ENCODE measurements at places on chromosomes 2 and 18.
A peak's percentile ranks its signal among the peaks of the same experiment; 100 is the strongest.

- no peak for DNase-seq
These were observed 62.8 kb downstream of the EFEMP1 start for GRCh38 chr2:55860832-55861231.

GRCh38 chr2:74002505-74003421 is 18.1 kb downstream of the TET3 start:
- DNase-seq = peak; percentile 88

DNA sequence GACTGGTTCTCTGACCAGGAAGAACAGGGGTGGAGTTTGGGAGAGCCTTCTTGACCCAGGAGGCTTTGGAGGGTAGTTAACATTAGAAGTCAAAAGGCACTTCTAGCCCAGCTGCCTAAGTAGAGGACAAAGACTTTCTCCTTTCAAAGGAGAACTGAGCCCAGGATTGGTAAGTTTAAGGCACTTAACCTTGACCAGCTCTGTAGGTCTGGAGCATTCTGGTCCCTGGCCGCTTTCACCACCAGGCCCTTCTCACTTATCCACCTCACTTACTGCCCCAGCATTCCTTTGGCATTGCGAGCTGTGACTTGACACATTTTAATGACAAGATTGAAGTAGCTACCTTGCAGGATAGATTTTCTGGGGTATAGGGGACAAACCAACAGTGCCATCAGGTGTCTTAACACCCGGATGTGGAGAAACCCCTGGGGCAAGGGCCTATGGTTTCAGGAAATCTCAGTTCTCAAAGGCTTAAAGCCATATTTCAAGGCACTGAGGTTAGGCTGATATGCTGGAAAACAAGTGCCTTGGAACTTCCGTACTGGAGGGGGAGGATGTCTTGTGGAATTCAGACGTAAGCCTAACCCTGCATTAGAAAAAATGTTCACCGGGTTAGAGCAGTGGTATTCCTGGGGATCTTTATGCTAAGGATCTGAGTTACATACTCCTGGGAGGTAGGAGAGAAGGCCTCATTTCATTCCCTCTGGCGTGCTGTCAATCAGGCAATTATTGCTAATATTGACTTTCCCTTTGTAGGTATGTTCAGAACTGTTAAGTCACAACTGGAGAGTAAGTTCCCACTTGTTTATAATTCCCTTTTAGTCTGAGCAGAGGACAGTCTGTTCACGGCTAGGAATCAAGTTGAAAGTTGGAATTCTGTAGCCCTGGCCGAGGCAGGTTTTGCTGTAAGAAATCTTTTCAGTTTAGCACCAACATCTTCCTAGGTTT is 4.3 kb downstream of the C2orf68 start:
- no peak for DNase-seq

GRCh38 chr18:9697121-9697520 is 11.0 kb upstream of the RAB31 start:
- DNase-seq = peak; percentile 81

DNA sequence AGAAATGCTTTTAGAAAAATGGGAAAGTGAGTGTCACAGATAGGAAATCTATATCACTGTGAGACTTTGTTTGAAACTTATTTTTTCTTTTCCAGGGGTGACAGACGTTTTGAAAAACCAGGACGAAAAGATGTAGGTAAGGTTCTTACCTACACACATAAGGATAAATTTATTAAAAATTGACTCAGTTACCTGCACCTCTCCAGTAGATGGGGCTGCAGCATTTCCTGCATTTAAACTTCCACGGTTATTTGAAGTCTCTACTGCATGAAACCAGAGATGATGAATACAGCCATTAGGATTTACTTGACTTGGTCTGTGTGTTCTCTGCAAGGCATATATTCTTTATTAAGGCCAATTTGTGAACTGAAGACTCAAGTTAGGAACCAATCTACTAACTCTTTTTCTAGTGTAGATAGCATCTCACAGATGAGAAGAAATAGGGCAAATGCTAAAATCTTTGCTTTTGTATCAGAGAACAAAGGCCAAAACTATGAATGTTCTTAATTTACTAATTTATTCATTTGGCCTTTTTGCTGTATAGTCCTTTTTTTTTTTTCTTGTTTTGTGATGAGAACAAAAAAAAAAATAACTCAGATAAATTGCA is 15.0 kb downstream of the KCNJ13 start:
- no peak for DNase-seq

- no peak for DNase-seq
These were observed 191.2 kb downstream of the BCL2 start for GRCh38 chr18:63128237-63128974.

DNA sequence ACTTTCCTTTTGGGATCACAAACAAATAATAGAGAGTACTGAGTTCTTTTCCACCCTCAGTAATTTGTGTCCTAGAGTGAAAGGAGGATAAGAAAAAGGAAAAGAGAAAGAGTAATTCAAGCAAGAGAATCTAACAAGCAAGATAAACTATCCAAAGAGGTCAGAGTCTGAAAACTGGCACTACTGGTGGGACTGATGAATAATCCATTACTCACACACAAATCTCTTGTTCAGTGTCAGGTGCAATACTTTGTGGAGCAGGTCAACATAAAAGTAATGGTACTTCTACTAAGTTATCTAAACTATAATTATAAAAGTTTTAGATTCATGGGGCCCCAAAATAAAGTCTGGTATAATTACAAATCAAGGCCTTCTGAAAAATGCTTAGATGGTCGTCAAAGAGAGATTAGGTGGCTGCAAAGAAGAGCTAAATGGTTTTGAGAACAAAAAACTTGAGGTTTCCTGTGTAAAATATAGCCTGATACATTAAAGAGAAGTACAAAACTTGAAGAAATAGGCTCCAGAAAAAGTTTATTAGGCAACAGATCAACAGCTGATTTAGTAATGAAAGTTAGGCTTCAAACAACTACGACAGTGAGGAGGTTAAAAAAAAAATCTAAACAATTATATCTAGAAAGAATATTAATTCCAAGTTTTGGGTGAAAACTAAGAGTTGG is 109.4 kb downstream of the BAZ2B start:
- no peak for DNase-seq

DNA sequence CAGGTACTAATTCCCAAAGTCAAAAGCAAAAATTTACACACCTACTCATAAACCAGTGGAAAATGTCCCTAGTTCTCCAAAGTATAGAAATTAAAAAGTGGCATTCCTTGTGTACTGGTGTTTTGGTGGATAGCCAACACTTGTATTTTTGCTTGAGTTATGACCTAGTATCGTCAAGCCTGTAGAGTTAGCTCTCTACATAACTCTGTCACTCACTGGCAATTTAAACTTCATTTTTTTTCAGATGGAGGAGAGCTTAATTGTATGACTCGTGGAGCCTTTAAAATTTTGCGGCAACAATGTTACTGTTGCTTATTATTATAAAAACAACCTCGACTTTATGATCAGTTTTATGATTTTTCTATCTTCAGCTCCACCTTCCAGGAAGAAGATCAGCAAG is 58.7 kb downstream of the ITGB6 start:
- no peak for DNase-seq

DNA sequence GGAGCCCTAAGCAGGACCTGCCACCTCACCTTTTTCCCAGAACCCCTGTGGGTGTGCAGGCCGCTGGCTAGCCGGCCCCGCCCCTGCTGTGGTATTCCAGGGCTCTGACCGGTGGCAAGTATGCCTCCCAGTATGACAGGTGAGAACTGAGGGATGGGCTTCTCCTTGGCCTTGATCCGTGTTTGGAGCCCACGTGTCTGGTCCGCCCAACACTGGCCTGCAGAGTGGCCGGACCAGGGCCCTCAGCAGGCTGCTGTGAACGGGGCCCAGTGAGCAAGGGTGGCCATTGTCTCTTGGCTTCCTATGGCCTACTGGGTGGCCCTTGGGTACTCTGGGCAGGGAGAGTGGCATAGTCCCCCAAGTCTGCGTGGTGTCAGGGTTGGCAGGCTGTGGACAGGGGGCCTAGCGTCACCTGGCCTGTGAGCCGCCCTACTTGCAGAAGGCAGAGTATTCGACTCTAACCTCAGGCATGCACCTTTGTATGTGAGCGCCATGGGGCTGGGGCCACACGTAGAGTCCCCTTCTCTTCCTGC is 1.8 kb downstream of the RNPEPL1 start:
- DNase-seq = no peak

DNA sequence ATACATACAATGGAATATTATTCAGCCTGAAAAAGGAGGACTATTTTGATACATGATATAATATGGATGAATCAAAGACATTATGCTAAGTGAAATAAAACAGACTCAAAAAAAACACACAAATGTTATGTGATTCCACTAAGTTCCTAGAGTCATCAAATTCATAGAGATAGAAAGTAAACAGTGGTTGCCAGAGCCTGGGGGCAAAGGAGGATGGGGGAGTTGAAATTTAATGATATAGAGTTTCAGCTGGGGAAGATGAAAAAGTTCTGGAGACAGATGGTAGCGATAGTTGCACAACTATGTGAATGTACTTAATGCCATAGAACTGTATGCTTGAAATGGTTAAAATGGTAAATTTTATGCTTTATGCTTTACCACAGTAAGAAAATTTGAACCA is 119.7 kb downstream of the METTL4 start:
- no peak for DNase-seq

DNA sequence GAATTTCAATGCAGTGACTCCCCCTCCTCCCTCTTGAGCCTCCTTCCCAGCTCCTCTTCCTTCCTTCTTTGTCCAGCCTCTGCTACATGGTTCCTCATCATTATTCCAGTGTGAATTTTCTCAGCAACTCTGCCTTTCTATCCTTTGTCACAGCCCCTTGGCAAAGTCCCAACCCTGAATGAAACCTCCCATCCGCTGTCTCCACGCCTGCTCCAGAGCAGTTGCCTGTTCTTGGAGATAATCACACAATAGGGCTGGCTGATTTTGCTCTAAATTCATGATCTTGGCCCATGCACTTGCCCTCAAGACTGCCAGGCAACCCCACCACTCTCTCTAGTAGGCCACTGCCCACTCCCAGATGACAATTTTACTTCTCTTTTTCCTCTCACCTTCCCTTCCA is 61.4 kb downstream of the BCL2L11 start:
- peak; percentile 40 for DNase-seq

DNA sequence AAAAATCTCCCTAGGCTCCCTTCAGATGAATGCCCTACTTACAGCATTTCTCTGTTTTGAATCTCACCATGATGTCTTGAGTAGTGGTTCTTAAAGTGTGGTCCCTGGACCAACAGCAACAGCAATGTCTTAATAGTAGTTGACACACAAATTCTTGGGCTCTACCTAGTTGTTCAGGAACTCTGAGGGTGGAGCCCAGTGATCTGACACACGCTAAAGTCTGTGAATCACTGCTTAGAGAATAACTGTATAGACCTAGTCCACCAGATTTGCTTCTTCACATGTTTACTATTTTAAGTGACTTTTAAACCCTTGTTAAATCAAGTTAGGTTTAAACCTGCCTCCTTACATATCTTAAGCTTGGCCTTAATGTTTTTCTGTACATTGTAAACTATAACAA is 47.6 kb upstream of the ARHGAP15 start:
- no peak for DNase-seq

- DNase-seq = no peak
These were observed 20.9 kb upstream of the DNMT3A start for GRCh38 chr2:25362434-25363145.

DNA sequence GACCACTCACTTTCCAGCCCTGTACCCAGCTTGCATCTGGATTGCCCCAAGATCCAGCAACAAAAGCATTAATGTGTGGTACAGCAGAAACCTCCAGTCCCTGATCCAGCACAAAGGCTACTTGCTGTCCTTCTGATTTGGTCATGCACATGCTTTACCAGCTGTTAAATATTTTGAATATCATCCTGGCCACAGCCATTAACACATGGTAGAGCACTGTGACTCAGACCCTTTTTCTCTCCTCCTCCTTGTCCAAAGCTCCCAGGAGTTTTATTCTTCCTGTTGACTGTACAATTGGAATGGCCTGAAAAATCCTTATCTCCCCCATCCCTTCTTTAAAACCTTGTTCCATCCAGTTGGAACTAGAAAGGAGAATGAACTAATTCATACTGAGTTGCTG is 419.7 kb upstream of the TNP1 start:
- DNase-seq = no peak

DNA sequence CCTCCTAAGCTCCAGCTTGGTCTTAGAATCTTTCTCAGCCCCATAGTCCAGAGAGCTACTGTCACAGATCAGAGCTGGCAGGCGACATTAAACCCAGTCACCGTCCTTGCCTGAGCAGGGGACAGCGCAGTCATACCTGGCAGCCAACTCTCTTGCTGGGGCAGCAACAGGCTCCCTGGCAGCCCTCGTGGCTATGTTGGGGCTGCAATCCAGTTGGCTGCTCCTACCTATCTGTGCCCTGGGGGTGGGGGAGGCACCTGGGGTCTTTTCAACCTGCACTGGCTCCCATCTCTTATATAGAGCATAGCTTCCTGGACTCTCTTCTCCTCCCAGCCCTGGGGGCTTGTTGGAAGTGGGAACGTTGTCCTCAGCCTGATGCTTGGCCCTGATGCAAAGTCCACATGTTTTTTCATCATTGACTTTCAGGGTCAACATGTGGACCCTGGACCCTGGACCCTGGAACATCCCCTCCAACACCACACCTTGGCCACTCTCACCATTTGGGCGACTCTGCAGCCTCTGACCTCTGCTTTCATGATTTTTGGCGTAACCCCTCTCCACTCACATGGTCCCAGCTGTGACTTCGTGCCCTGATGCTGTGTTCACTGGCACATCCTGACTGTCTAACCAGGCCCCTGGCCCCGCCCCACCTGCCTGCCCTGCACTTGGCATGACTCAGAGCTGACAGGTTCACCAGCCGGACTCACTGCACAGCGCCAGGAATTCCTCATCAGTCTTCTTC is 45.6 kb downstream of the ATOH8 start:
- no peak for DNase-seq

DNA sequence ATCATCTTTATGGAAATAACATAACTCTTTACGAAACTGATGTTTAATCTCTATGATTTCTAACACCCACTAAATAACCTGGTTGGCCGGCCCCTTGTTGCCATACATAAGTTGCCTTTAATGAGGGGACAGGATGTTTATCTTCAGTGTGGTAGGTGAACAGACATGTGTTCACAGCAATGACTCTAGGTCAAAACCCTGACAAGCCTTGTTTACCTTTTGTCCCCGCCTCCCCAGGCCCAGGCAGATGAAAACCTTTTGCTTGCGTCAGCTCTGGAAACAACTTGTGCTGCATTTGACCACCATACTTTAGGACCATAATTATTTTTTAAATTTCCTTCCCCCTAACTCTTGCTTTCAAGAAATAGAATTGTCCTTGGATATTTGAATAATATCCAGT is 2.9 kb upstream of the DSG4 start:
- no peak for DNase-seq

DNA sequence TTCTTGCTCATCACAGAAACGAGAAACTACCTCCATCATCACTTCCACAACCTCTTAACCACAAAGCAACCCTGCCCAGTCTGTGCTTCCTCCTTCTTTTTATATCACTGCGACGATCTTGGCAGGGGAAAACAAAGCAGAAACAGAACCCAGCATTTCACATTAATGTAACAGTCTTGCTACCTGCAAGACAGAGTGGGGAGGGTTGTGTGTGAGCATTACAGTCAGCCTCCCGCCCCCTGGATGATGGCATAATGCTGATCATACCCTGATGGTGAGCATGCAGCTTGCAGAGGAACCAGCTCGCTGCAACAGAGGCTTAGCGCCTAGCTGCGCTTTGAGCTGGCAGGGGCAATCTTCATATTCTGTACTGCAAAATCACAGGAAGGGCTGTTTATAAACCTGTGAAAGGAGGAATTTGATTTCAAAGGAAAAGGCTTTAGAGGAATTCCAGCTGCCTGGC is 376.1 kb downstream of the IRS1 start:
- no peak for DNase-seq

GRCh38 chr2:124079045-124079444 is 54.0 kb downstream of the CNTNAP5 start:
- DNase-seq = no peak
